Stimulated activated CD8-positive, alpha-beta memory T cell treated with anti-CD3 and anti-CD28 coated beads, Interleukin-4, amount 100 ng/mL, for 1 hour (primary cell): ENCODE measurements at places on chromosomes 1 and 21.

DNA sequence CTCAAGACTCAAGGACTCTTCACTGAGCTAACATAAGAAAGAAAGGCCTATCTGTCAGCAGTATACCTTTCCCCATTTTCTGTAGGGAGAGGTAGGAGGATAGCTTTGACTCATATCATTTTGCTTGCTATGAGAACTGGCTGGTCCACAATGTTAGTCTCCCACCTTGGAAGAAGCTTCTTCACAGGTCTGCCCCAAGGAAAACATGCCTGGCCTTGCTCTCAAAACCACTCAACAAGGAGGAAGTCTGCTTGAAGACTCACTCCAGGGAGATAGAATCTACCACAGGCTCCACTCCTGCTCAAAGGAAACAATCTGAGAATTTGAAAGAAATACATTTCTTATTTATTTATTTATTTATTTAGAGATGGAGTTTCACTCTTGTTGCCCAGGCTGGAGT, 29.5 kb upstream of the LAMC1 start:
- DNase-seq = no peak

DNA sequence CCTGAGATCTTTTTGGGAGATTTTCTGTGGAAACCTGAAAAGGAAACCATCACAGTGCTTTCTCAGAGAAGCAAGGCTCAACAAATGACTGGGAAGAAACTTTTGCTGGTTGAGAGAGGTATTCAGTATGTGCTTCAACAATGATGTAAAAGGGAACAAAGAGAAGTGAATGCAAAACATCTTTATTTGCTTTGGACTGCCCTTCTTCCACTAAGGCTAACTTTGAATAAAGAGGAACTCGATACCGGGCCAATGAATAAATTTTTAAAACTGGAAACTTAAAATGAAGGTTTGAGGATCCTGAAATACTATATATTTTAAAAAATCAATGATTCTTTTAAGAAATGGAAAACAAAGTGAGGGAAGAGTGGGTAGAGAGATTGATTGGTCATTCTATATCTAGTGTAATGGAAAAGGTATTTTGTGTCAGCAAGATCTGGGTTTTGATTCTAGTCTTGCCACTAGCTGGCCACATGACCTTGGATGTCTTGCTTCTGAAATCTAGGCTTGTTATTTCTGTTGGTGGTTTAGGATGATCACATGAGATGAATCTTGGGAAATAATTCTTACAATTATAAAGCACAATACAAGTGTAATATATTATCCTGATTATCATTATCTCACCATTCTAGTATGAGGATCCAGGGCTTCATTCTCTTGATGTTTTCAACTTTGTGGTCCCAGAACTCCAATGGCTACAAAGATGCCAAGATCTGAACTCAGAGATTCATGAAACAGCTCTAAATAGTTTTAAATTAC, 34.6 kb upstream of the APOBEC4 start:
- DNase-seq = no peak

DNA sequence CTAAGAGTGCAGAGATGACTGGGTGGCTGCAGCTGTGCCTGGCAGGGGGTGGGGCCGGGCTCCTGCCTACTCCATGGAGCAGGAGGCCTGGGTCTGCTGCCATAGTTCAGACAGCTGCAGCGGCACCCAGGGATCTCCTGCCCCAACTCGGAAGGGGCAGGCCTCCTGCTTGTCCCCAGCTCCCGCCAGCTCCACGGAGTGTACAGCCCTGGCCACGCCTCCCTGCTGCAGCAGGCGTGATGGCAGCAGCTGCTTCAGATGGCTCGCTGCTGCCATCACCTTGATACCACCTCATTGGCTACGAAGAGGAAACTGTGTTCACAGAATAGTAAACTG, 35.9 kb downstream of the ACTL8 start:
- DNase-seq = no peak

GRCh38 chr1:226763905-226764264, 24.8 kb upstream of the ITPKB start:
- DNase-seq = no peak
